ENCODE measurements at places on chromosomes 11 and 22. TPM values are rescaled to one million over a fixed set of nuclear protein-coding genes. Genes with fewer than 3 reads are reported as not detected.

- no peak overlapping the region for H3K4me3 ChIP-seq
- no peak overlapping the region for H3K27ac ChIP-seq
- H3K36me3 ChIP-seq: peaks cover 37% of the 10 kb centered on the region
- no peaks in the 10 kb centered on the region for H3K27me3 ChIP-seq
- no peak for DNase-seq
- H3K4me1 ChIP-seq: no peaks in the 10 kb centered on the region
These were observed 9.0 kb downstream of the HMGXB4 start for GRCh38 chr22:35266277-35266676.

GRCh38 chr11:70064726-70065317 lies 13.3 kb upstream of the ANO1 start:
- no peaks in the 10 kb centered on the region for H3K27me3 ChIP-seq
- no peak for DNase-seq
- no peak overlapping the region for H3K4me3 ChIP-seq
- peaks cover 15% of the 10 kb centered on the region for H3K4me1 ChIP-seq

- H3K4me1 ChIP-seq: peaks cover 4% of the 10 kb centered on the region
- H3K27me3 ChIP-seq: peaks cover 7% of the 10 kb centered on the region
- no peak for DNase-seq
- H3K36me3 ChIP-seq: peaks cover 37% of the 10 kb centered on the region
- H3K4me3 ChIP-seq: no peak overlapping the region
These were observed 49.9 kb downstream of the KCNQ1OT1 start for GRCh38 chr11:2649848-2650247.

DNA sequence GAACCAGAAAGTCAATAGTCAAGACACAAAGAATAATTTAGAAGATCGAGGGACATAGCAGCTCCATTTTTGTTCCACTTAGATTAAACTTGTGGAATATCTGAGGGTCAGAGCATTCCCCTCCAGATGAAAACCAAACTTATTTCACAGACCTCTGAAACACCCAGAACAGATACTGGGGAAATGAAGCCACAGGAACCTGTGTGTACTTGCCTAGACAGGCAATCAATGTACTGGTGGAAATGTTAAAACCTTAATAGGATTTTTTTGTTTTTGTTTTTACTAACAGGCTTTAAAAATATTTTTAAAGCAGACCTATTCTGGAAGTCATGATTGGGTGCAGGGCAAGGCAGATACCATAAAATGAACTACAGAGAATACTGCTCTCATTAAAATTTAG lies 4.1 kb upstream of the FAR1 start:
- H3K36me3 ChIP-seq: no peaks in the 10 kb centered on the region
- H3K4me3 ChIP-seq: no peak overlapping the region
- H3K27me3 ChIP-seq: peaks cover 4% of the 10 kb centered on the region
- DNase-seq: no peak
- H3K27ac ChIP-seq: no peak overlapping the region

SF3B2 gene
- total RNA-seq: 174 TPM

INCENP gene
- total RNA-seq: 26.0 TPM

GRCh38 chr11:70467201-70468085 lies 69.1 kb downstream of the CTTN start:
- no peaks in the 10 kb centered on the region for H3K4me1 ChIP-seq
- DNase-seq: peak; percentile 76
- H3K27me3 ChIP-seq: peaks cover 5% of the 10 kb centered on the region
- H3K36me3 ChIP-seq: no peaks in the 10 kb centered on the region
- no peak overlapping the region for H3K4me3 ChIP-seq

GRCh38 chr22:32552521-32552920 lies 77.9 kb downstream of the FBXO7 start:
- H3K4me1 ChIP-seq: peaks cover under 1% of the 10 kb centered on the region
- peaks cover 10% of the 10 kb centered on the region for H3K27me3 ChIP-seq
- H3K27ac ChIP-seq: no peak overlapping the region

DNA sequence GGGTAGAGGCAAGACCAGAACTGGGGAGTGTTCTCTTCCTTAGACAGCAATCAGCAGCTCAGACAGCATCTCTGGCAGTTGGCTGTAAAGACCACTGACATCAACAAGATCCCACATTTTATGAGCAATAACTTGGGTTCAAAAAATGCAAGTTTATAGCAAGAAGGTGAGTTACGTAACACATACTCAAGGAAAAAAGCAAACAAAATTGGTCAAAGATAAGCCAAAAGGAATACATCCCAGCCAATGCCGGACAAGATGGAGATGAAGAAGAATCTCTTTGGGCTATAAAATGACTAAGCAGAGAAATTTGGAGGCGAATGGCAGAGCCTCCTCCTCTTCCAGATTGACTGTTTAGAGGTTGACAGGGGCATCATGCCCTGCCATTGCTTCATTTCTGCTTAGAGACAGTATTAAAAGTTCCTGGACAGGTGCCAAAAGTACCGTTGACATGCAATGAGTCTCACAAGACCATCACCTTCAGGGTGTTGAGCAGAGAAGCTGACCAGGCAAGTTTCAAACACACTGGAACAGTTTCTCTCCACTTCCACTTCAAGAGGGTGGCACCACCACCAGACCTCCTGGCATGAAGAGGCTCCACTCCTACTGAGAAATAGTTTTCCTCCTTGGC lies 55.9 kb downstream of the ENDOD1 start:
- DNase-seq: no peak
- peaks cover 8% of the 10 kb centered on the region for H3K27me3 ChIP-seq
- H3K4me3 ChIP-seq: no peak overlapping the region
- no peaks in the 10 kb centered on the region for H3K36me3 ChIP-seq
